Naive B cell (primary cell): ENCODE measurements at places on chromosomes 3 and 15. TPM values are rescaled to one million over a fixed set of nuclear protein-coding genes. Genes with fewer than 3 reads are reported as not detected.
A peak's percentile ranks its signal among the peaks of the same experiment; 100 is the strongest.

The GREM1 gene
- not detected for polyA plus RNA-seq

The TEX264 gene
- polyA plus RNA-seq, result 101 TPM

The ARPIN gene
- polyA plus RNA-seq, result not detected

DNA sequence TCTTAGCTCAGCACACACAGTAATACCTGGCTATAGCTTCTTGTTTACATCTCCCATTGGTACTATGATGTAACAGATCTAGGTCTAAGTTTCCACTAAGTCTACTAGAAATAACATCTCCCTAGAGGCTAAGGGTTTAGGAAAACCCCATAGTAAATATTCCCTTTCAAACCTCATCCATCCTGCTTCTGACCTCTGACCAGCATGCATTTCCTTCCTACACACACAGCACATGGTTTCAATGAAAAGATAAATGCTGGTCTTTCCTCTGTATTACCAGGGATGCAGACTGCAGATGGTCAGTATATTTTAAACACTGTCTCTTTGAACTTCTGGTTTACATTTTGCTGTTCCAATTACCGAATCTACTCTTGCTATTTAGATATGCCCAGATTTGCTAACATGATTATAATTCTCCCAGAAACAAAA, 96.6 kb downstream of the EFL1 start:
- no peak for DNase-seq
- peak overlapping the region; percentile 11 for H3K27ac ChIP-seq
- H3K4me3 ChIP-seq, result no peak overlapping the region
- H3K4me1 ChIP-seq, result peaks cover 1% of the 10 kb centered on the region

DNA sequence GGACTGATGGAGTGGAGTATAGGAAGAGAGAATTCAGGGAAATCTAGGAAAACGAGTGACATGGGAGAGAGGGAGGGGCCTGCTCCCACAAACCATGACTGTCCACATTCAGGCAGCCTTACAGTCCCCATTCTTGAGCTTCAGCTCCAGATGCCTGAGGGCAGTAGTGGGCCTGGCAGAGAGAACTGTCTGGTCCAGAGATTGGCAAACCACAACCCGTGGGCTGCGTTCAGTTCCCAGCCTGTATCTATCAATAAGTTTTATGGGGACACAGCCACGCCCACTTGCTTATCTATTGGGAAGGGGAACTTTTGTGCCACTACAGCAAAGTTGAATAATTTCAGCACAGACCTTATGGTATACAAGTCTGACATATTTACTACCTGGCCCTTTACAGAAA, 63.8 kb downstream of the SLCO2A1 start:
- H3K27ac ChIP-seq, result no peak overlapping the region
- no peaks in the 10 kb centered on the region for H3K4me1 ChIP-seq
- no peak overlapping the region for H3K4me3 ChIP-seq
- no peak for DNase-seq

DNA sequence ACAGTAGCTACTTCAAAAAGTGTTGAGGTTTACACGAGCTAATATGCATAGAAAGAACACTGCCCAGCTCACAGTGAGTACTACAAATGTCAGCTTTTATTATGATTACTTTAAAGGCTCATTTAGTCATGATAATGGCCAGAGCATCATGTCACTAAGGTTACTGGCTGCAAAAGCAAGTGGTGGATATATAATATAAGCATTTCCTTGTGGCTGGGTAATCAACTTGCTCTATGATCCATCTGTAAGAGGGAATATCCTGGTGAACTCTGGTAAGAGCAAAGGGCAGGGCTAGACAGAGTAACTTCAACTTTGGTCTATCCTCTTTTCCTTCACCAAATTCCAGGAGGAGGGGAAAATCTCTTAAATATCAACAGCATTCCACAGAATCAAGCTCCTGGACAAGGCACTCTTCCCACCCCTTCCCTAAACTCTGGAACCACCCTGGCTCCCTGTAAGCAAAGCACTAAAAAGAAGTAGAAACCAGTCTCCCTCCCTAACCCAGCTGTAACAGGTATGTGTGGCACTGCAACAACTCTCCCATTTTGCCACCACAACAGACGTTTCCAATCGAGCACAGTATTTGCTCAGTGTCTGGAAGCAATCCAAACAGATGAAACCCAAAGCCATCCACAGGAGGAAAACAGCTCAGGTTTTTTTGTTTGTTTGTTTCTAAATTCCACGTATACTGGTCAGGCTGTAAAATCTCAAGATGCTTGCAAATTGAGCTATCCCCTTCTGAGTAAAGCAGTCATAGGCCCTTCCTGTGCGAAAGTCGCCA, 13.4 kb downstream of the B4GALT4 start:
- H3K4me3 ChIP-seq, result no peak overlapping the region
- peaks cover 11% of the 10 kb centered on the region for H3K36me3 ChIP-seq

GRCh38 chr3:34678575-34678974, 880.1 kb downstream of the PDCD6IP start:
- H3K27ac ChIP-seq, result no peak overlapping the region
- DNase-seq, result no peak
- no peaks in the 10 kb centered on the region for H3K4me1 ChIP-seq

- peaks cover 28% of the 10 kb centered on the region for H3K36me3 ChIP-seq
- no peak for DNase-seq
- no peaks in the 10 kb centered on the region for H3K27me3 ChIP-seq
- H3K4me1 ChIP-seq, result peaks cover 4% of the 10 kb centered on the region
Measured at GRCh38 chr3:18363338-18363737, 61.8 kb downstream of the SATB1 start.

DNA sequence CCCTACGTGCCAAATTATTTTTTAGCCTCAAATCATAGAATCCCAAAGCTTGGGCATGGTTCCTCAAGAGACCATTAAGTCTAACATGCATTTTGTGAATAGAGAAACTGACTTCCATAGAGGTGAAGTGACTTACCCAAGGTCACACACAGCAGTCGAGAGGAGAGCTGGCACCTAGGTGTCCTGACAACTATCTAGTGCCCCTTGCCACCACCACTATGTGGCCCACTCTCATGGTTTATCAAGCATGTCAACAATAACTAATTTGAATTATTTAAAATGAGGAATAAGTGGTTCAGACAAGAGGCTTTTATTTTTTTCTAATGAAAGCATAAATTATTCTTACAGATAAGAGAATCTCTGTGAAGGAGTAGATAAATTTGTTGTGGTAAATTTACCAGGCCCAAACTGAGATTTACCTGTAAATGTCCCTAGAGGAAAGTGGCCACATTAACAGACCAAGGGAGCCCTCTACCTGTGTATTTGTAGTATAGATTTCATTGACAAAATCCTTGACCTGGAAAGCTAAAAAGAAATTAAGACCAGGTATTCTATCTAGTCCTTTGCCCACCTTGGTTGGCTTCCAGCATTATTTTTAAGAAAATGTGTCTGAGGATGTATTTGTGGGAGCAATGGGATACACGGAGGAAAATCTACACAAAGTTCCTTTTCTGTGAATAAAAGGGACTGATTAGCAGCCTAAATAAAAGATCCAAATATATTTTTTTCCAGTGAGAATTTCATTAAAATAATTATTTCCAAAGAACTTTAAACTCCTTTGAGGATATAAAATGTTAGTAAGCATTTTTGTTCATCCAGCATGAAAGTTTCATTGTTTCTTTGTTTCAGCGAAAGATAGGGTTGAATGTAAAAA, 49.1 kb downstream of the IQCH start:
- no peaks in the 10 kb centered on the region for H3K36me3 ChIP-seq
- H3K27ac ChIP-seq, result no peak overlapping the region
- no peak overlapping the region for H3K4me3 ChIP-seq
- no peaks in the 10 kb centered on the region for H3K27me3 ChIP-seq

- no peaks in the 10 kb centered on the region for H3K4me1 ChIP-seq
- DNase-seq, result no peak
- no peak overlapping the region for H3K4me3 ChIP-seq
- H3K27ac ChIP-seq, result no peak overlapping the region
- H3K27me3 ChIP-seq, result no peaks in the 10 kb centered on the region
Measured at GRCh38 chr15:86830304-86830703, 750.6 kb downstream of the AGBL1 start.

- DNase-seq, result peak; percentile 39
- H3K27ac ChIP-seq, result peak overlapping the region; percentile 91
- no peaks in the 10 kb centered on the region for H3K36me3 ChIP-seq
- peaks cover 18% of the 10 kb centered on the region for H3K27me3 ChIP-seq
- H3K4me3 ChIP-seq, result peak overlapping the region; percentile 95
Measured at GRCh38 chr3:50226888-50227389, 9.1 kb upstream of the GNAI2 start.

GRCh38 chr3:24157106-24157505, 212.0 kb downstream of the NR1D2 start:
- H3K36me3 ChIP-seq, result peaks cover 6% of the 10 kb centered on the region
- no peak overlapping the region for H3K4me3 ChIP-seq
- no peak overlapping the region for H3K27ac ChIP-seq
- H3K27me3 ChIP-seq, result no peaks in the 10 kb centered on the region
- DNase-seq, result no peak

- H3K27me3 ChIP-seq, result no peaks in the 10 kb centered on the region
- H3K36me3 ChIP-seq, result no peaks in the 10 kb centered on the region
Measured at GRCh38 chr3:41328926-41329325, 129.6 kb downstream of the CTNNB1 start.

GRCh38 chr15:57635300-57635909, 43.7 kb downstream of the MYZAP start:
- no peak for DNase-seq
- H3K4me1 ChIP-seq, result no peaks in the 10 kb centered on the region
- H3K4me3 ChIP-seq, result no peak overlapping the region
- H3K27ac ChIP-seq, result no peak overlapping the region
- peaks cover 38% of the 10 kb centered on the region for H3K36me3 ChIP-seq

GRCh38 chr15:67114846-67115585, 49.6 kb downstream of the SMAD3 start:
- H3K36me3 ChIP-seq, result peaks cover 8% of the 10 kb centered on the region
- H3K27me3 ChIP-seq, result no peaks in the 10 kb centered on the region
- peak overlapping the region; percentile 89 for H3K4me3 ChIP-seq
- peaks cover 69% of the 10 kb centered on the region for H3K4me1 ChIP-seq
- H3K27ac ChIP-seq, result peak overlapping the region; percentile 99
- no peak for DNase-seq

DNA sequence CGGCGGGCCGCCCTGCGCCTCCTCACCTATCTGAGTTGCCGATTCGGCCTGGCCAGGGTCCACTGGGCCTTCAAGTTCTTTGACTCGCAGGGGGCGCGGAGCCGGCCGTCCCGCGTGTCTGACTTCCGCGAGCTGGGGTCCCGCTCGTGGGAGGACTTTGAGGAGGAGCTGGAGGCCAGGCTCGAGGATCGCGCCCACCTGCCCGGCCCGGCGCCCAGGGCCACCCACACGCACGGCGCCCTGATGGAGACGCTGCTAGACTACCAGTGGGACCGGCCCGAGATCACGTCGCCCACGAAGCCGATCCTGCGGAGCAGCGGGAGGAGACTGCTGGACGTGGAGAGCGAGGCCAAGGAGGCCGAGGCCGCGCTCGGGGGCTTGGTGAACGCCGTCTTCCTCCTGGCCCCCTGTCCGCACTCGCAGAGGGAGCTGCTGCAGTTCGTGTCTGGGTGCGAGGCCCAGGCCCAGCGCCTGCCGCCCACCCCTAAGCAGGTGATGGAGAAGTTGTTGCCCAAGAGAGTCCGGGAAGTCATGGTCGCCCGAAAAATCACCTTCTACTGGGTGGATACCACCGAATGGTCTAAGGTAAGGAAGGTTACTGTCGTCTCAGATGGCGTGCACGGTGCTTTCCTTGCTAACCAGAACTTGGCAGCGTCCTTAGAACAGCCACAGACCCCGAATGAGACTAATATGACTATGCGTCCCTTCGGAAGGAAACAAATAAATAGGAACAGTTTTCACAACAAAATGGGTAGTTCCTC, 567 bp downstream of the TICRR start:
- no peaks in the 10 kb centered on the region for H3K36me3 ChIP-seq
- peaks cover 14% of the 10 kb centered on the region for H3K27me3 ChIP-seq
- H3K27ac ChIP-seq, result no peak overlapping the region
- H3K4me3 ChIP-seq, result peak overlapping the region; percentile 77

GRCh38 chr3:37295925-37296324, 121.5 kb upstream of the LRRFIP2 start:
- peaks cover 31% of the 10 kb centered on the region for H3K36me3 ChIP-seq
- no peak for DNase-seq
- H3K4me1 ChIP-seq, result no peaks in the 10 kb centered on the region
- no peak overlapping the region for H3K4me3 ChIP-seq
